ENCODE measurements at places on chromosomes 6 and 20.

DNA sequence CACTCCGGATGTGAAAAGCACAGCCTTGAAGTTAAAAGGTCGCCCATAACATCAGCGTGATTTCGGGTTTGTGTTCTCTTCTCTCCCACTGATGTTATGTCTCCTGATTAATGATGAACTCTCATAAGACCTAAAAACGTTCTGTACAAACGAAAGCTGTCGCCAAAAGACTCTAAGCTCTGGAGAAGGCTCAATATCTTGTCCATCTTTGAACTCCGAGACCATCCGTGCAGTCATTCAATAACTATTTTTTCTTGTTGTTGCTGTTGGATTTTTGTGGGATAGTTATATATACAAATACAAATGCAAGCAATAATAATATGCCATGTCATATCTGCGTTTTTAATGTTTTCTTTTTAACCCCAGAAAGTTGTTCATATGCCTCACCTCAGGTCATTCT lies 291.8 kb upstream of the MARCKS start:
- DNase-seq = no peak

GRCh38 chr20:14687313-14687712 lies 349.9 kb upstream of the FLRT3 start:
- no peak for DNase-seq

DNA sequence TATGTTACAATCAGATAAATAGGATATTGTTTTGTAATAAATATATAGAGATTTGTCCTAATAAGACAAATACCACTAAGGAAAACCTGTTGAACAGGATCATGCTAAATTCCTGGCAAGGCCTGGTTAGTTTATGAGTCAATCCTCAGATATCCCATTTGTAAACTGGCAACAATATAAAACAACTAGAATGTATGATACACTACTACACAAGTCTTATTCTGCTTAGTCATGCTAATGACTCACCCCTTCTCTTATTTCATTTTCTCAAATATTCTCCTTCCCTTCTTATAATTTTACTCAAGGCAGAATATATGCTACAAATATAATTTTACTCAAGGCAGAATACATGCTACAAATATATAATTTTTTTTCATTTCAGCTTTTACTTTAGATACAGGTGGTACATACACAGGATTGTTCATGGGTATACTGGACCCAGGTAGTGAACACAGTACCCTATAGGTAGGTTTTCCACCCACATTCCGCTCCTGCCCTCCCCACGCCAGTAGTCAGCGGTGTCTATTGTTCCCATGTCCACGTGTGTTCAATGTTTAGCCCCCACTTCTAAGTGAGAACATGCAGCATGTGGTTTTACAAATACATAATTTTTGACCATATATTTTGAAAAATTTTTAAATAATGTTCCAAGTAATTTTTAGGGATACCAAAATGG lies 6.3 kb downstream of the OSER1 start:
- DNase-seq = peak; percentile 93

DNA sequence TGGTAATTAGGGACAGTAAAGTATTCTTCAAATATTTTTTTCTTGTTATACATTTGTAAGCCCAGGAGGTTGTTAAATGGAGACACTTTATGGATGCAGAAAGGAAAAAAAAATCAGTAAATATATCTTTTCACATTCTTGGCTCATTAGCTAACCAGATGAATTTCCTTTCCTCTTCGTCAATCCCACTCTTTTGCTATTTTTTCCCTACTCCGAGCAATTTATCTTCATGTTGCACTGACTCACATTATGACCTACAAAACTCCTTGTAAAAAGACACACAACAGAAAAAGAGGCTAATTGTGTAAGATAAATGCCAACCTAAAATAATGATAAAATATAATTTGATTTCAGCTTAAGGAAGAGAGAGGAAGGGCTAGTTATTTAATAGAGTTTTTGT lies 472.9 kb upstream of the ZNF337 start:
- DNase-seq = no peak

GRCh38 chr6:87939776-87940175 lies 107.9 kb upstream of the SPACA1 start:
- no peak for DNase-seq

DNA sequence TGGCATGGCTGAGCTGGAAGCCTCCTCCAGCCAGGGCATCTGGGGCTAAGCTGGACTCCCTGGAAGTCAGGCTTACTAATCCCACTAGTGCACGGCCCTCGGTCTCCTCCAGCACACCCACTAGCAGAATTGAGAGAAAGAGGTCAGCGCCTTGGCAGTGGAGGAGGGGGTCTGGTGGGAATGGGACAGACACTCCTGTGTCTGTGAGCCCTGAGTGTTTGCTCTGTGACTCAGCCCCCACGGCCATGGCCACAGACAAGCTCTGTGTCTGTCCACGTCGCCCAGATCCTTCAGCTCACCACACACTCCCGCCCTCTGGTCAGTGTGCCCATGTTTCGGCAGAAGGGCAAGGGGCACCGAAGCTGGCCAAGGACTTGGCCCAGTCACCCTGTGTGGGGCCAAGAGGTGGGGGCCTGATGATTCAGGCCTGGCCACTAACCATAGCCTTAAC lies 8.8 kb downstream of the MDFI start:
- peak; percentile 21 for DNase-seq

GRCh38 chr6:136547336-136547735 lies 2.9 kb downstream of the MAP7 start:
- DNase-seq = peak; percentile 55

DNA sequence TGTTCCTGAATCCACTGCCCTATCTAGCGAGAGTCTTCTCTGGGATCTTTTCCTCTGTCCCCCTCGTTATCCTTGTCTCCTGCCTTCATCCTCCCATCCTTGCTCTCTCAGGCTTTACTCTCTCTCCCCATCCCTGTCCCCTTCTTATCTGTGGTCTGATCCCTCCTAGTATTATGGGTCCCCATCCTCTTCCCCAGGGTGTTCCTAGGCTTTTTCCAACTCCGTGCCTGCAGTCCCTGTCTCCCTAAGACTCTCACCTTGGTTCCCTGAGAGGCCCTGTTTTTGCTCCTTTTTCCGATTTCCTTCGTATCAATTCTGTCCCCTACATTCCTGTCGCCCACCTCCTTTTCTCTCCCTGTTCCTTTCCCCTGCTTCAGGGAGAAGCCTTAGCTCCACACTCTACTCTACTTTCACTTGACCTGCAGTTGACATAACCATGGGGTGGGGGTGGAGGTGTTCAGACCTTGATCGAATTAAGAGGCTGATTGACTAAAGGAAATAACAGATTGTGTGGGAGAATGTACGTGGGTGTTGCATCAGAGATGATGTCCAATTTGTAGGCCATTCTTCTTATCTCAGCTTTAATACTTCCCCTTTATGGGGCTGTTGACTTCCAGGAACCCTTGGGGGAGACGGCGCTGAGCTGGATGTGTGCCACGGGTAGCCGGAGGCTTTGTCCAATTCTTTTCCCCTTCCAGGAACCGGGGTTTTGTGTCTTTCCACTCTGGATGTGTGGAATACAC lies 905 bp downstream of the PPARD start:
- no peak for DNase-seq

GRCh38 chr20:23582293-23582692 lies 14.0 kb upstream of the CST9L start:
- DNase-seq = no peak

Measured in DMS53 (cell line).